ENCODE measurements at places on chromosomes 1 and 21. TPM values are rescaled to one million over a fixed set of nuclear protein-coding genes. Genes with fewer than 3 reads are reported as not detected.

GRCh38 chr21:17512253-17513213, at the start of gene CXADR:
Gene CXADR, plus strand, starts transcription at chr21:17513043. Its CDS starts 87 bp downstream, at chr21:17513130.
- no peaks in the 10 kb centered on the region for H3K36me3 ChIP-seq
- DNase-seq, result peak; percentile 96
- peaks cover 10% of the 10 kb centered on the region for H3K27me3 ChIP-seq
- peaks cover 24% of the 10 kb centered on the region for H3K4me1 ChIP-seq
- H3K4me3 ChIP-seq, result peak within 1 kb of the TSS; percentile 76

ARHGAP29 gene
- total RNA-seq, result 56.2 TPM

WNT3A gene
- 8.7 TPM for total RNA-seq

DNA sequence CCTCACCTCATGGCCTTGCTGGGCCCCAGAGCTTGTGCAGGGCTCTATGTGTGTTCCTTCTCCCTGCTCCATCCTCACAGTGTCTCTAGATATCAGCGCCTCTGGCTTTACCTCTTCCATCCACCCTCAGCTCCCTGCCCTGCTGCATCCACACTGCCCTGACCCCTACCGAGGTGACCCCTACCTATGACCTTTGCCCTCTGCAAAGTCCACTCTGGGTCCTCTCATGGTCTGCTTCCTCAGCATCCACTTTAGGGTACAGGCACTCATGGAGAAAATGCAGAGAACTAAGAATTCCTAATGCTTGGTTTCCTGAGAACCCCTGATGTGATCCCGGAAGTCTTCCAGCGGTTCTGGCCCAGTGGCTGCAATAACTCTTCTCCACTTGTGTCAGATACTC, 46.9 kb upstream of the PAXBP1 start:
- H3K4me1 ChIP-seq, result no peaks in the 10 kb centered on the region
- H3K27ac ChIP-seq, result no peak overlapping the region
- H3K4me3 ChIP-seq, result no peak overlapping the region
- H3K27me3 ChIP-seq, result no peaks in the 10 kb centered on the region

DNA sequence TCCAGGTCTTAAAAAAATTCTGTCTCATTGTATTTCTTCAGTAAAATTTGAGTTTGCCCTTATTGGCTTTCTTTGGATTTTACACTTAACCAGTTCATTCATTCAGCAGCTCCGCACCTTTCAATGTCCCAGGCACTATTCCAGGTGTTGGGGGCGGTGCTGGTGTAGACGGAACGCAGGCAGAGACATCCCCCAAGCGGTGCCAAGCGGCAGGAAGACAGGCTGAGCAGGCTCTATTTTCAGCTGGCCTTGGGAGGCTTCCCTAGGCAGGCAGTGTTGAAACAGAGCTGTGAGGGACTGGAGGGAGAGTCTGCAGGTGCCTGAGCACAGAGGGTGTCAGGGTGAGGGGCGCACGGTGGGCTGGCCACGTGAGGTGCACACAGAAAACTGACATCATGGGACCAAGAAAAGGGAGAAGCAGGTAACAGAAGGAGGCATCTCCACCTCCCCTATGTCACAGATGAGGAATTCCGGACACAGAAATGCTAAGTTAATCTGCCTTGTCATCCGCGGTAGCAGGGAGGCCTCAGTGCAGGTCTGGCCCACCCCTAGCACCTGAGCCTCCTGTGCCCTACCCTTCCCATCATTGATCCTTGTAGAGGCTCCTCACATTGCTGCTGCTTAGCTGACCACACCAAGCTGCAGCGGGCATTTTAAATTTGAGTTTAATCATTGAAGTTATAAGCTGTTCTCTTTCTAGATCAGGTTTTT, 40.8 kb downstream of the SLC37A1 start:
- peaks cover 8% of the 10 kb centered on the region for H3K36me3 ChIP-seq
- no peak overlapping the region for H3K27ac ChIP-seq
- H3K4me3 ChIP-seq, result no peak overlapping the region
- DNase-seq, result peak; percentile 11
- no peaks in the 10 kb centered on the region for H3K27me3 ChIP-seq

IKBKE gene
- total RNA-seq, result 7.4 TPM

DNA sequence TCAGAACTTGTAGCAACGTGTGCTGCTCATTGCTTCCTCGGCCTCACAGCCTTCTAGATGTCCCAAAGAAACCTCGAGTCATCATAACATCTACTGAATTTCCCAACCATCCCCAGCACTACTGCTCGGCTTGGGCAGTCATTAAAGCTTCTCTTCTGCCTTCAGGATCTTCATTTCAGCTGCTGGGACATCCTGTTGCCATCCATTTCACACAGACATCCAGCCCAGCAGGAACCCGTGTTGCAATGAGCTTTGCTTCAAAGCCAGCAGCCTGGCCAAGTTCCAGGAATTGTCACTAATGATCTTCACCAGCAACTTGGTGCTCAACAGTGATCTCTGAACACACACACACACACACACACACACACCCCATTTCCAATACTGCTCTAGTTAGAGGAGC, 18.5 kb downstream of the WLS start:
- peaks cover 27% of the 10 kb centered on the region for H3K4me1 ChIP-seq
- DNase-seq, result peak; percentile 42
- no peaks in the 10 kb centered on the region for H3K36me3 ChIP-seq
- H3K27me3 ChIP-seq, result no peaks in the 10 kb centered on the region
- H3K27ac ChIP-seq, result peak overlapping the region; percentile 6

All from upper lobe of left lung (tissue), 6 donors.